ENCODE measurements at places on chromosomes 7 and 10.

GRCh38 chr10:71712572-71713134 lies 6.9 kb downstream of the C10orf105 start:
- DNase-seq = no peak

GRCh38 chr7:77329466-77330168 lies 86.5 kb downstream of the GSAP start:
- no peak for DNase-seq

DNA sequence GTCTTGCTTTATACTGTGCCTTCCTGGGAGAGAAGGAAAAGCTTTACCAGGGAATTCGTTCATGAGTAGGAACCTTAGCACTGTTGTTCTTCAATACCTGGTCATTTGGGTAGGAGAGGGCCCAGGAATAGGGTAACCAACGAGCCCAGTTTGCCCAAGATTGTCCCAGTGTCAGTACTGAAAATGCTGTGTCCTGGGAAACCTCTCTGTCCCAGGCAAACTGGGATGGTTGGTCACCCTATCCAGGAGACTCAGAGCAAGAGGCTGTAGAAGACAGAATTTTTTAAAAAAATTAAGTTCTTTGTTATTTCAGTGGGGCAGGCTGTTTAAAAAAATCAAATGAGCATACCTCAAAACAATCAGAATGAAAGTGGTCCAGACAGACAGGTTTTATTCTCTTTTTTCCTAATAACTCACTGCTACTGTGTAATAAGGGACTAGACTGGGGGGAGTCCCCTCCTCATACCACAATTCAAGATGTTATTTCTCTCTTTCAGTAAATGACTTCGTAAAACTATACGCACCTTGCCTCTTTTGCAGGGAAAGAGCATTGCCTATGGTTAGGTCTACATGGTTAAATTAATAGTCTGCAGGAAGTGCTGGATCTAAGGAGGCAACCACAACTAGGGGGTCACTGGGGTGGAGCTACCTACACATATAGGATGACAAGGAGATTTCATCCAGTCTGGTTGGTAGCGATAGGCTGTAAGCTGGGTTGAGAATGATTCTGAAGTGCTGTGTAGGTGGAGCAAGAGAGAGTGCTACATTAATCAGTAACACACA lies 41.1 kb upstream of the FAM133B start:
- DNase-seq = no peak

GRCh38 chr10:7788639-7789286 lies 786 bp downstream of the ATP5F1C start:
- DNase-seq = no peak

DNA sequence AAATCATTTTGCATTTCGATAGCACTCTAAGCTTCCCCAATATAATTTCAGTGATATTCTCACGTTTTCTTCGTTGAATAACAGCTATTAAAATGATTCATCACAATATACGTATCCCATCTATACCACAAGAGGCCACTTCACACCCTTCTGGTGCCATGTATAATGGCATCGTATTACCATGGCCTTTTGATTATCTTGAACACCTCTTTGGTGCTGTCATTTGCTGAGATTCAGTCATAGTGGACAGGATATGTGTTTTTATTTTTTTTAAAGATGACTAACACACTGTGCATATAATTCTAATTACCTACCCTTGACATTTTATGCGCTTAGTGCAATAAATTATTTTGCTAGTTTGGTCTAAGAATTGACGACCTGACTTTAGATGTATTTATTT lies 6.7 kb upstream of the INSYN2A start:
- no peak for DNase-seq

DNA sequence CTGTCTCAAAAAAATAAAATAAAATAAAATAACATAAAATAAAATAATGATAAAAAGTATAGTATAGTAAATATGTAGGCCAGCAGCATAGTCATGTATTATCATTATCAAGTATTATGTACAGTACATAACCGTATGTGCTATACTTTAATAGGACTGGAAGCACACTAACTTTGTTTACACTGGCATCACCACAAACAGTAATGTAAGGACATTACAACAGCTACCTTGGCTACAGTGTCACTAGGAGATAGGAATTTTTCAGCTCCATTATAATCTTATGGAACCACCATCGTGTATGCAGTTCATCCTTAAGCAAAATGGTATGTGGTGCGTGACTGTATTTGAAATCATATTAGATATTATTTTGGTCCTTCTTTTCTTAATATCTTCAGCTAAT lies 1163.5 kb upstream of the LRRTM3 start:
- no peak for DNase-seq

GRCh38 chr10:50497758-50498157 lies 126.0 kb downstream of the SGMS1 start:
- no peak for DNase-seq

- no peak for DNase-seq
Observed at GRCh38 chr10:34426041-34426440, 389.1 kb downstream of the PARD3 start.

- DNase-seq = no peak
Observed at GRCh38 chr7:142657376-142657775, 91.9 kb upstream of the PRSS1 start.

GRCh38 chr7:45117582-45117981 lies 6.1 kb upstream of the TBRG4 start:
- DNase-seq = no peak

DNA sequence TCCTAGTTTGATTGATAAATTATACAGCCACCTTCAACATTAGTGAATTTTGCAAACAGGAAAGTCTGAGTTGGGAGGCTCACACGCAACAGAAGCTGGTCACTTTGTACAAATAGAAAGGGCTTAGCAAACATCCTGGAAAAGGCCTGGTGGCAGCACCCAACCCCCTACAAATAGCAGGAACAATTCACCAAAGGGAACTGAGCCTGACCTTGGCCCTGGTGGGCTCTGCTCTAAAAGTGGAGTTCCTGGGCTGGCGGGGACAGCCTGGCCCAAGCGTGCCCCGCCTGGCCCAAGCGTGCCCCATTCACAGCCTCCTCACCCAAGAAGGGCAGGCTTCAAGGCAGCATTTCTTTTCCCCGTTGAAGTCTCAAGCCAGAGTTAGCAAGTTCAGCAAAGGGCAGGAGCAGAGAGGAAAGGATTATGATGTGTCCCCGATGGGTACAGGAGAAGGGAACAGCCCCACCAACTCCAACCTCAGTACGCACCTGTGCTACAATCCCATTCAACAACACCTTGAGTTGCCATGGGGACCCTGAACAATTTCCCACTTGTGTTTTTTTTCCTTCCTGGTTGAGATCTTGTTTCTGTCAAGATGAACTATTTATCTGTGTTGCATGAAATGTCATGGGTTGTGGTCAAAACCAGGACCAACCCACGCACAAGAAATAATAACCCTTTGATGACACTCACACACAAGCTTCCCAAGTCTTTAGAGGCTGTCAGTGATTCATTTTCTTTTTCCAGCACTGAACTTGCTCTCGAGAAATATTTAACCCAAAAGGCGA lies 43.4 kb downstream of the RGS10 start:
- no peak for DNase-seq

DNA sequence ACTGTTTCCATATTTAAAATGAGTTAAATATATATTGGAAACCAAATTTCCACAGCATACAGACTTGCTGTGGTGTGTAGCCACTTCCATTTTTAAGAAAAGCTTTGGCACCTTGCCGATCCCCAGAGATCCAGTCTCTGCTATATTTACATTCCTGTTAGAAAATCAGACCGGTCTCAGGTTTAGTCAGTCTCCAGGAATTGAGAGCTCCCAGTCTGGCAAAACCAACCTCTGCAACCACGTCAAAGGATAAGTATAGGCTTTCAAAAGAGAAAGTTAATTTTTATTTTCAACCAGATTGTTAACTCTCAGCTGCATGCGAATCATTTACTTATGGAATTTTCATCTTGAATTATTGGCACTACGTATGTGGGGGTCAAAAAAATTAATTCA lies 28.2 kb downstream of the PUS7 start:
- DNase-seq = no peak

DNA sequence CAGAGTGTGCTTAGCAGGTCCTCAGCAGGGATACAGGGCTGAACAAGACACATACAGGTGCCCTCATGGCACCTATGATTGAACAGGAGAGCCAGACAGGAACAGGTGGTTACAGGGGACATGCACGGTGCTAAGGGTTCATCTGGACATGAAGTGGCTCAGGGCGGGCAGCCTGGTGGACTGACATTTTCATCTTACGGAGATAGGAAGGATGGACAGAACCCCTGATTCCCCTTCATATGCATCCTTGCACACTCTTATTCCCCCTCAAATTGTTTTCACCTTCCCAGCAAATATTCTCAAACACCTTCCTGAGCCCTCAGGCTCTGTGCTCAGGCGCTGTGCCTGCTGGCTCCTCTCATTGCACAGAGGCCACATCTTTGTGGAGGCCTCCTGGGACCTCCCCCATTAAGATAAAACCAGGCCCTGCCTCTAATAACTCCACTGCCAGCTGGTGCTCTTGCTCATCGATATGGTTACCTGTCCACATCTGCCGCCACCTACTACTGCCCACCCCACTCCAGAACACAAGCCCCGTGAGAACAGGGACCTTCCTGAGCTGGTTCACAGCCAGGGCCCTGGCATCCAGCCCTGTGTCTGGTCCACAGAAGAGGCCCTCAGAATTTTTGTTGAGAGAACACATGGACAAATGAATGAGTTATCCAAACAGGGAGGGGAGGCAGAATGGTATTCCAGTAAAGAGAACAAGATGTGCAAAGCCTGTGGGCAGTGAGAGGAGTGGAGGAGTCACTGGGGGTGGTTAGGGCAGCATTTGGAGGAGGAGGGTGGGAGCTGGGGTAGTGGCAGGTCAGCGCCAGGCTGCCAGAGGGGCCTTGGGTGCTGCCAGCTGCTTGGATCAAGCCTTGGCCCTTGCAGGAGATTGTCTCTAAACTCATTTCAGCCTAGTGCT lies 68.9 kb upstream of the AQP1 start:
- no peak for DNase-seq

GRCh38 chr7:95865716-95866371 lies 93.5 kb downstream of the DYNC1I1 start:
- no peak for DNase-seq

GRCh38 chr7:80790877-80791276 lies 128.0 kb downstream of the SEMA3C start:
- no peak for DNase-seq

- no peak for DNase-seq
Observed at GRCh38 chr10:121822180-121822579, 105.7 kb downstream of the ATE1 start.

GRCh38 chr10:68135922-68136792 lies 26.9 kb downstream of the MYPN start:
- no peak for DNase-seq

DNA sequence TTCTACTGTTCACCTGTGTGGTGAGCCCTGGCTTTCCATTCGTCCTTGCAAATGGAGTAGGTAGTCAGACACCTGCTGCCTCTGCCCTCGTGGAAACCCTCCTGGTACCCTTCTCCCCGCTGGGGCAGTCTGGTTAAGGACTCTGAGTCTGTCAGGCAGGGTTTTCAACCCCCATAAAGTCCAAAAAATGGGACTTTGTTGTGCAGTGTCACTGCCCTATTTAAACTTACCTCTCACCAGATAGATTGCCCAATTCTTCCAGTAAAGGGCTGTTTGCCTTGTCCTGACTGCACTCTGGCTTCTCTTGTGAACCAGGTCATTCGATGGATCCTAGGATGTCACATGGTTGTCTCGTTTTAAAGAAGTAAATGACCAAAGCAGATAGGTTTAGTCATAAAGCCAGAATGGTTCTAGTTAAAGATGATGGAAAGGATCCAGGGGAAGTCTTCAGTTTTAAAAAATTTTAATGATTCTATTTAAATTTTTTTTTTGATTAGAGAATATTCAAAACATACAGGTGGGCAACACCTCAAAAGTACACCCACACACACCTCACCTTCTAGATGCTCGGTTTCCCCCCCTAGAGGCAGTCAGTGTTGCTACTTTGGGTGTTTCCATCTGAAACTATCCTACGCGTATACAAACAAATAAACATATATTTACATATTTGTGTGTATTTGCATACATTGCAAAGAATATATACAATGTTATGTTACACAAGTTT lies 22.0 kb downstream of the TMEM176B start:
- DNase-seq = no peak

- DNase-seq = no peak
Observed at GRCh38 chr7:131638641-131639430, 82.4 kb upstream of the PODXL start.

DNA sequence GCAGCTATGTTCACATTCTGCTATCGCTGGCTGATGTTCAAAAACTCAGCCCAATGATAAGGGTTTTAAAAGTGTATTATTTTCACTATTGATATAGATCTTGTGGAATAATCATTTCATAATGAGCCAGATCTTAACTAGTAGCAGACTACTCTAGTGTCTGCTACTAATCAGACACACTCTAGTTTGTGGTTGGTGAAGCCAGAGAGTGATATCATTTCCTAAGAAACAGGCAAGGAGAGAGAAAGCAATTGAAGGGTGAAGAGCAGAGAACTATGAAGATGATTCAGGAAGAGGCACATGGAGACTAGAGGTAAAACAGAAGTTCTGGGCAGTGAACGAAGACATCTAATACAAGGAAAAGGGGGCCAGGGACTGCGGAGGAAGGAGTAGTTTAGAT lies 58.2 kb upstream of the BET1 start:
- no peak for DNase-seq

GRCh38 chr7:151717415-151717814 lies 159.5 kb downstream of the PRKAG2 start:
- no peak for DNase-seq

- no peak for DNase-seq
Observed at GRCh38 chr10:129046065-129046681, 420.9 kb upstream of the MGMT start.

GRCh38 chr7:8442051-8442813 lies 8.8 kb downstream of the NXPH1 start:
- no peak for DNase-seq

DNA sequence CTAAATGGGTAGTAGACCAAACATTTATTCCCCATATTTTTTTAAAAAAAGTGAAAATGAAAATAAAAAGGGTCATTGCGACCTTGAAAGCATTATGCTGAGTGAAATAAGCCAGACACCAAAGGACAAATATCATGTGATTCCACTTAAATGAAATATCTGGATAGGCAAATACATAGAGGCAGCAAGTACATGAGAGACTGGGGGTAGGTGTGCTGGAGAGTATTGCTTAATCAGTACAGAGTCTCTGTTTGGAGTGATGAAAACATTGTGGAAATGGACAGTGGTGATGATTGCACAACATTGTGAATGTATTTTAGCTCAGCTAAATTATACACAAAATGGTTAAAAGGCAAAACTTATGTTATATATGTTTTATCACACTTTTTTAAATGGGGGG lies 169.4 kb downstream of the AKR1D1 start:
- no peak for DNase-seq

Data from activated CD4-positive, CD25-positive, alpha-beta regulatory T cell treated with anti-CD3 and anti-CD28 coated beads, Interleukin-2, amount 50 U/mL, for 16 hours (primary cell).